Activated CD8-positive, alpha-beta memory T cell treated with anti-CD3 and anti-CD28 coated beads for 1 hour (primary cell): ENCODE measurements at places on chromosomes 2 and 18.

DNA sequence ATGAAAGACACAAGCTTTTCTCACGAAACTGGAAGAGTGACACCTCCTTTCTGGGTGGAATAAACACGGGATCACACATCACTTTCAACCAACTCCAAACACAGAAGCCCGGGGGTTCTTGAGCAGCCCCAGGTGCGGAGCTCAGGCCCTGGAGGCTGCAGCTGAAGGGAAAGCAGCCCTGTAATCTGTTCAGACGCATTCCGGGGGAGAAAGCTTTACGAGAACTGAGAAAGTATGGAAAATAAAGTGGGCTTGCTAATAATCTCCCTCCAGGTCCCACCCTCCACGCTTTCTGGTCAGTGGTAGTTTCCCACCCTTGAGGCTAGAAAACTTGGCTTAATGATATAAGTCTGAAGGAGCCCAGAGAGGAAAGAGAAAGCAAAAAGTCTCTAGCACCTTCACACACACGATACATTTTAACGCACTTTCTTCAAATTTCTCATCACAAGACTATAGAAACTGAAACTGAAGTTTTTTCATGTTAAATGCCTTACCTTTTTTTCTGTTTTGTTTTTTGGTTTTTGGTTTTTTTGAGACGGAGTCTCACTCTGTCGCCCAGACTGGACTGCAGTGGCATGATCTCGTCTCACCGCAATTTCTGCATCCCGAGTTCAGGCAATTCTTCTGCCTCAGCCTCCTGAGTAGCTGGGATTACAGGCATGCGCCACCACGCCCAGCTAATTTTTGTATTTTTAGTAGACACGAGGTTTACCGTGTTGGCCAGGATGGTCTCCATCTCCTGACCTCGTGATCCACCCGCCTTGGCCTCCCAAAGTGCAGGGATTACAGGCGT lies 141.3 kb downstream of the AFF3 start:
- no peak for DNase-seq

- no peak for DNase-seq
Measured at GRCh38 chr2:118973542-118973951, 31.6 kb downstream of the MARCO start.

- no peak for DNase-seq
Measured at GRCh38 chr2:144996225-144996795, 476.4 kb upstream of the ZEB2 start.

- no peak for DNase-seq
Measured at GRCh38 chr2:102072741-102073140, 69.8 kb upstream of the IL1R1 start.

GRCh38 chr2:118808429-118808809 lies 39.0 kb downstream of the EN1 start:
- DNase-seq: no peak

- DNase-seq: no peak
Measured at GRCh38 chr18:6249170-6249569, 165.5 kb downstream of the L3MBTL4 start.

- no peak for DNase-seq
Measured at GRCh38 chr2:41510108-41510507, 537.7 kb upstream of the PKDCC start.

GRCh38 chr2:174183076-174183475 lies 65.3 kb downstream of the OLA1 start:
- DNase-seq: no peak

DNA sequence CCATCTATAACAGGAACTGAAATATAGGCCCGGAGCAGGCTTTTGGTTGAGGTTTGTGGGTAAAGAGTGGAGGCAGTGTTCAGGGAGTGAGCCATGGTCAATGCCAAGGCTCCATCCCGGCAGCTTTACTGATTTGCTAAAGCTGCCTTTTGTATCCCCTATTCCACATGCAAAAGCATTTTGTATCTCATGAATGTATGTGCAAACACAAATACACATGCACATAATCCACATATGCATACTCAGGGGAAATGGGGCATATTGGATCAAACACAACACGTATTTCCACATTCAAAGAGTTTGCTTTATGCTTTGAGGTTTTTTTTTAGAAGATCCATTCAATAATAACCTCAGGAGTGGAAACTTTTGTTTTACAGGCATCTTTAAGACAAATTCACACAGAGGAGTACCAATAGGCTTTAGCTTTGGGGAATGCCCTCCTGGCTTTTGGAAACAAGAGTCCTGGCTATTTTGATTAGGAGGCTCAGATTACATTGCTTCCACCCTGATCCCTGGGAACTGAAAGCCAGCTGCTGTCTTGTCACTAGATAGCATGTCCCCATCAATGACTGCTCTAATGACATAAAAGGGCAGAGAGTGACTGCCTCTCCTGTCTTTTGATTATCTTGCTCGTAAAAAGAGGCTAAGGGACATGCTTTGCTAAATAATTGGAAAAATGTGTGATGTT lies 263.2 kb downstream of the EN1 start:
- no peak for DNase-seq

- DNase-seq: no peak
Measured at GRCh38 chr18:13281406-13281805, 62.8 kb downstream of the LDLRAD4 start.

DNA sequence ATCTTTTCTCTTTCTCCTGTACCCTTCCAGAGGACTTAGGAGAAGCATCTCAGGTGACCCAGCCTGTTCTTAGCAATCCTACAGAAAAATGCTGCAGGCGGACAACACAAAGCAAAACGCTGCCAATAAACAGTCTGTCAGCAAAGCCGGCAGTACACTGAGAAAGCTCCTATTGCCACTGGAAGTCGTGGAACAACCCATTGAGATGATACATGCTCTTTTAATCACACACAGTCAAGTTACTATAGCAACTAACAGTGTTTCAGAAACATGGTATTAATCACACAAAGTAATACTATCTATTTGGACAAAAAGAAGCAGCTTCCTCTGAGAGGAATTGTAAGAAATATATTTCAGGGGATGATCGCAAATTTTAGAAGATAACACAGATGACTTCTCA lies 10.5 kb downstream of the CTLA4 start:
- DNase-seq: no peak

- DNase-seq: no peak
Measured at GRCh38 chr18:9796935-9797549, 88.7 kb upstream of the TXNDC2 start.

- DNase-seq: no peak
Measured at GRCh38 chr2:71503837-71504236, 50.5 kb downstream of the DYSF start.

DNA sequence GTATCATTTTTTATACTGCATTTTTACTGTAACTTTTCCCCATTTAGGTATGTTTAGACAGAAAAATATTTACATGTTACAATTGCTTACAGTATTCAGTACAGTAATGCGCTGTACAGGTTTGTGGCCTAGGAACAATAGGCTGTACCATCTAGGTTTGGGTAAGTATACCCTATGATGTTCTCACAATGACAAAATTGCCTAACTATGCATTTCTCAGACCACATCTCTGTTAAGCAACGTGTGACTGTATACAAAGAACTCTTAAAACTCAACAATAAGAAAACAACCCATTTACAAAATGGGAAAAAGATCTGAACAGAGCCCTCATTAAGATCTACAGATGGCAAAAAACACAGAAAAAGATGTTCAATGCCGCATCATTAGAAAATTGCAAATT lies 29.4 kb downstream of the FAM210A start:
- no peak for DNase-seq
